ENCODE measurements at places on chromosomes 11 and 22. TPM values are rescaled to one million over a fixed set of nuclear protein-coding genes. Genes with fewer than 3 reads are reported as not detected.
A peak's percentile ranks its signal among the peaks of the same experiment; 100 is the strongest.

Gene LRRC4C
- total RNA-seq = 6.2 TPM

- DNase-seq = peak; percentile 79
Observed at GRCh38 chr11:65720211-65720934, at the start of gene RNASEH2C. TSS of gene RNASEH2C (minus strand) at chr11:65720798. CDS start at chr11:65720758, 40 bp downstream.

Gene OR10D3
- total RNA-seq = not detected

DNA sequence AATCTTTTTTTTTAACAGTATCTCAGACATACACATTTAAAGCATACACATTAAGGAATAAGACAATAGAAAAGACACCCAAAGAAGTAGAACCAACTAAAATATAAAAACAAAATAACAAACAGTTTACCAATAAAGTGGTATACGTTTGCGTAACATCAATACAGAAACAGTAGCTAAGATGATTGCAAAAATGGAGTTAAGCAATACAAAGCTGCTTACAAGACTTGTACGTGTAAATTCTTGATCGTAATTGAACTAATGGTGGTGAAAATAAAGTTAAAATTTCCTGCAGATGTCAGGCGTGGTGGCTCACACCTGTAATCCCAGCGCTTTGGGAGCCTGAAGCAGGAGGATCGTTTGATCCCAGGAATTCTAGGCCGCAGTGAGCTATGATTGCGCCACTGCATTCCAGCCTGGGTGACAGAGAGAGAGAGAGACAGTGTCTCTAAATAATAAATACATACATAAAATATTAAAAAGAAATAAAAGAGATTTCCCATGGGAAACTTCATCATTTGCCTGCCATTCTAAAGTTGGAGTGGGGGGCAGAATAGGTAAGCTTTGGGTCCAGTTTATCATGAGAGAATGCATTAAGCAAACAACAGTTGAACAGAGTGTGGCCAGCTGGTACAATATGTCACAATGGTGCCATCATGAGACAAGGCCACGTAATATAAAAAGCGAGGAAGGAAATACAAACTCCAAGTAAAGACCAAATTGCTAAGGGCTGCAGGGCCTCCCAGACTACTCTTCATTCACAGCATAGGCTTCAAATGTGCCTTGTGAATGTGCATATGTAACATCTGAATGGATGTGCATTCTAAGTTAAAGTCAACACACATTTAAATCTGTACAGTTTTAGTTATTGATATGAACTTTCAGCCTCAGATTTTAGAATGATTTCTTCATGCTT, 38.9 kb upstream of the EED start:
- no peak for DNase-seq

Gene JAM3
- total RNA-seq = 49.5 TPM

DNA sequence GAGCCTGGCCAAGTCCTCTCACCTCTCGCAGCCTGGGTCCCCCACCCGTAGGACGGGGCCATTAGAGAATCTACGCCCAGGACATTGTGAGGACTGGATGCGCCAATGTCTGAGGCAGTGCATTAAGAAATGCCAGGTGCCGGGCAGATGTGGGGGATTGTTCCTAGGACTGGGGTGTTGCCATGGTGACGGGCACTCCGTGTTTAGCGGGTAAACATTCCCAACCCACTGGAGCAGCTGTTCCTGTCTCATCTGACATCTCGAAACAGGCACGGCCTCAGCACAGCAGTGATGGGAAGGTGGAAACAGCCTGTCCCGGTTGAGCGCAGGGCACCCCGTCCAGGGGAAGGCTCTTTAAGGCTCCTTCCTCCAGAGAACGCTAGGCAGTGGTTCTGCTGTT, 99.6 kb upstream of the RTL6 start:
- DNase-seq = no peak
